ENCODE measurements at places on chromosomes 11 and 22.

GRCh38 chr11:8016440-8016839, 29.3 kb downstream of the EIF3F start:
- DNase-seq: no peak

DNA sequence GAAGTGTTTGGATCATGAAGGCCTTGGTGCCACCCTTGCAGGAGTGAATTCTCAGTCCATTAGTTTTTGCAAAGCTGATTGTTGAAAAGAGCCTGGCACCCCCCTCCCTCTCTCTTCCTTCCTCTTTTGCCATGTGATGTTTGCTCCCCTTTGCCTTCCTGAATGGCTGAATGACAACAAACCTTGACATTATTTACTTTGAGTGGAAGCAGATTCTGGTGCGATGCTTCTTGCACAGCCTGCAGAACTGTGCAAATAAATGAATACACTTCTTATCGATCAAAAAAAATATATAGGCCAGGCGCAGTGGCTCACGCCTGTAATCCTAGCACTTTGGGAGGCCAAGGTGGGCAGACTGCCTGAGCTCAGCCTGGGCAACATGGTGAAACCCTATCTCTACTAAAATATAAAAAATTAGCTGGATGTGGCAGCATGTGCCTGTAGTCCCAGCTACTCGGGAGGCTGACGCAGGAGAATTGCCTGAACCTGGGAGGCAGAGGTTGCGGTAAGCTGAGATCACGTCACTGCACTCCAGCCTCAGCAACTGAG, 2.0 kb upstream of the NARS2 start:
- no peak for DNase-seq

DNA sequence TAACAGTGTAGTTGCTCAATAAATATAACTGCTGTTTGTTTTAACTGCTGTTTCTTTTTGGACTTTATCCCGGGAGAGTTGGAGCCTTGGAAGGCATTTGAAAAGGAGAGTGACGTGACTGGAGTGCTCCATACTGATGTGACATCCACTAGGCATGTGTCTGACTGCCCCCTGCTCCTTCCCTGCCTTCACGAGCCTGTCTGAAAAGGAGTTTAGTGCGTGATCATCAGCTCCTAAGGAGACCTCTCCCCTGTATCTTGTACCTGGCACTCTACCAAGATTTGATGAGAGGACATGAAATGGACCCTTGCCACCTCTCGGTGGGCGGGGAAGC, 22.9 kb downstream of the ZBTB16 start:
- no peak for DNase-seq

DNA sequence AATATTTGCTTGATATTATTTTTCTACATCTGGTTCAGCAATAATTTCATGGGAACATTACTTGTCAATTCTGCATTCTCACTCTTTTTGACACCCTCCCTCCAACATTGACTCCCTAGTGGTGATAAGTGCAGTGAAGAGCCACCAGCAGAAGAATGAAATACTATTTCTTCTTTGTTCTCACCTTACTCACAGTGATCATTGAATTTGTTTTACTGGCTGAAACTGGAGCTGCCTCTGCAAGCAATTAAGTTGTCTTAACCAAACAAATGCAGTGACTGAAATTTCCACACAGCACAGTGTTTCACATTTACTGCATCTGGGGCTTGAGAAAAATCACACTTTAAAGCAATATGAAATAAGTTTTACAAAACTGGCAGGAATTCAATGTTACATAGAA, 189.8 kb downstream of the JRKL start:
- no peak for DNase-seq
